Activated CD4-positive, alpha-beta T cell treated with anti-CD3 and anti-CD28 coated beads for 36 hours (primary cell): ENCODE measurements at places on chromosomes 11 and 22. TPM values are rescaled to one million over a fixed set of nuclear protein-coding genes. Genes with fewer than 3 reads are reported as not detected.

- H3K4me1 ChIP-seq: peaks cover 70% of the 10 kb centered on the region
- H3K36me3 ChIP-seq: peaks cover 16% of the 10 kb centered on the region
- H3K27ac ChIP-seq: peak overlapping the region; percentile 60
- DNase-seq: peak; percentile 35
- H3K4me3 ChIP-seq: no peak overlapping the region
Measured at GRCh38 chr11:118909619-118910308, 16.0 kb downstream of the BCL9L start.

DNA sequence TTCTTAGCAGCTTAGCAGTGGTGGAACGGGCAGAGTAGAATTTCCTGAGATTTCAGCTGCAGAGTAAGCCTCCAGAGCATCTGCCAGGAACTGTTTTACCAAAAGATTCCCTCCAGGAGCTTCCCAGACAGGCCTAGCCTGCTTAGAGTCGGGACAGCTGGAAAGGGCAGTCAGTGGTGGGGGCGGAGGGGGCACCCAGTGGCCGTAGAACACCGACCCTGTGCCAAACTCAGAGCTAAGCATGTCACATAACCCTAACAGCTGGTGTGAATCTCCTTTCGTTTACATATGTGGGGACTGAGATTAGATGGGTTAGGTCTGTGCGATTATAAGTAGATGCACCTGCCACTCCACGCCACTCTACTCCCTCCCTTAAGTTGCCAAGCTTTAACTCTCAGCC is 80.0 kb upstream of the CRTAM start:
- H3K4me1 ChIP-seq: peaks cover 44% of the 10 kb centered on the region
- no peak overlapping the region for H3K27ac ChIP-seq
- no peaks in the 10 kb centered on the region for H3K27me3 ChIP-seq
- no peaks in the 10 kb centered on the region for H3K36me3 ChIP-seq
- no peak overlapping the region for H3K4me3 ChIP-seq

DNA sequence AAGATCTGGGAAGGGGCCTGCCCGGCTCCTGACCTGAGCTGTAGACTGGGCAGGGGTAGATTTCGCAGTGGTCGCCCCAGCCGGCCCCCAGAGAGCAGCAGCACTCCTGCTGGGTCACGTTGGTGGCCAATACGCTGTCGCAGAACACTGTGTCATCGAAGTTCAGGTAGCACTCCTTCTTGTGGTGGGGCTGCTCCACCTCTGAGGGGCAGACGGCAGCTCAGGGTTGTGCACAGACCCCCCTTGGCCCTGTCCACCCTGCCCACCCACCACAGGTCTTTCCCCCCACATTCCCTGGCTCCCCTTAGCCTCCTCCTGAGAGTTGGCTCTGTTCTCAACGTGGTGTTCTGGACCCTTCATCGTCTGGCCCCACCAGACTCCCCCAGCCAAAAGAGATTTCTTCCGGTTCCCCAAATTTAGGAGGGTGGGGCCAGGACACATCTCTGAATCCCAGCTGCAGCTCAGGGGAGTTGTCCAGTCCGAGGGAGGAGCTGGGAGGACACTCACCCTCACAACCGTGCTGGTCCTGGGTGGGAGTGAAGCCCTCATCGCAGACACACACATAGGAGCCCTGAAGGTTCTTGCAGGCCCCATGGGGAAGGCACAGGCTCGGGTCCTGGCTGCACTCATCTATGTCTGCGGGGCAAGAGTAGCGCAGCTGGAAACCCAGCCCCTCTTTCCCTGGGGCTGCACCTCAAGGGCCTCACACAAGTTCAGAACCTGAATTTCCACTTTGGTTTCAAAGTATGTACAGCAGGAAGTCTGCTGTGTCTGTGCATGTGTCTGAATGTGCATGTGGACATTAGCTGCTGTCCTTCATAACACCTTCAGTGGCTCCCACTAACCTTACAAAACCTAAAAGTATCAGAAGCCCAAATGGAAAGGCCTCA is 16.5 kb downstream of the SCYL1 start:
- H3K4me1 ChIP-seq: peaks cover 22% of the 10 kb centered on the region
- no peak for DNase-seq
- peak overlapping the region; percentile 72 for H3K4me3 ChIP-seq

- peak overlapping the region; percentile 64 for H3K4me3 ChIP-seq
- H3K4me1 ChIP-seq: peaks cover 35% of the 10 kb centered on the region
- H3K27ac ChIP-seq: peak overlapping the region; percentile 92
- H3K36me3 ChIP-seq: no peaks in the 10 kb centered on the region
- no peaks in the 10 kb centered on the region for H3K27me3 ChIP-seq
Measured at GRCh38 chr11:64887757-64888405, 9.5 kb upstream of the EHD1 start.

DNA sequence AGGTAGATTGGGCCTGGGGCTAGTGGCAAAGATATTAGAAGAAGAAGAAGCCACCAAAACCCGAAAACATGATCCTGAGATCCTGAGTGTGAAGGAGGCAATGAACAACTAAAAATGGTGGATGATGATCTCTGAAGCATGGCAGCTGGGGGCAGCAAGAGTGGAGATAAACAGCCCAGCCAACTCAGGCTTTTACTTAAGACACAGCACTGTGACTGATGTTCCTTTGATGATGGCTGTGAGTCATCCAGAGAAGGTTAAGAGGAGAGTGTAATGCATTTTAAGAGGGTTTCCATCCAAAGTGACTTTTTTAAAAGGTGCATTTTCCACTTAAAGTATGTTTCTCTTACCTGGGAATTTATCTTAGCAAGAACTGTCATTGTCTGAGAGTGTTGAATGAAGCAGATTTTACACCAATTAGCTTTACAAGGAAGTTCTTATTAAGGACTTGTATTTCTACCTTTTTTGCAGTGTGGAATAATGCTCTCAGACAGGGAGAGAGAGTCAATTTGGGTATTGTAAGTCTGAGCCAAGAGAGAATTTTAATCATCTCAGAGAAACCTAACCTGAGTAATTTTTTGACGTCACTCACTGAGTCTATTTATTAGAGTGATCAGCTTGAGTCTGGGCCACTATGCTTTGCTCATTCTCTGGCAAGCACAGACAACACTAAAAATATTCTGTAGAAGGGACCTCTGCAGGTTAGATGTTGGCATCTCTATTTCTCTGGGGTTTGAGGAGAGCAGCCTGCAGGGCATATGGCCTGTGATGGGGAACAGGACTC is 14.1 kb upstream of the CALCB start:
- H3K36me3 ChIP-seq: no peaks in the 10 kb centered on the region
- DNase-seq: peak; percentile 44
- peaks cover 22% of the 10 kb centered on the region for H3K4me1 ChIP-seq

DNA sequence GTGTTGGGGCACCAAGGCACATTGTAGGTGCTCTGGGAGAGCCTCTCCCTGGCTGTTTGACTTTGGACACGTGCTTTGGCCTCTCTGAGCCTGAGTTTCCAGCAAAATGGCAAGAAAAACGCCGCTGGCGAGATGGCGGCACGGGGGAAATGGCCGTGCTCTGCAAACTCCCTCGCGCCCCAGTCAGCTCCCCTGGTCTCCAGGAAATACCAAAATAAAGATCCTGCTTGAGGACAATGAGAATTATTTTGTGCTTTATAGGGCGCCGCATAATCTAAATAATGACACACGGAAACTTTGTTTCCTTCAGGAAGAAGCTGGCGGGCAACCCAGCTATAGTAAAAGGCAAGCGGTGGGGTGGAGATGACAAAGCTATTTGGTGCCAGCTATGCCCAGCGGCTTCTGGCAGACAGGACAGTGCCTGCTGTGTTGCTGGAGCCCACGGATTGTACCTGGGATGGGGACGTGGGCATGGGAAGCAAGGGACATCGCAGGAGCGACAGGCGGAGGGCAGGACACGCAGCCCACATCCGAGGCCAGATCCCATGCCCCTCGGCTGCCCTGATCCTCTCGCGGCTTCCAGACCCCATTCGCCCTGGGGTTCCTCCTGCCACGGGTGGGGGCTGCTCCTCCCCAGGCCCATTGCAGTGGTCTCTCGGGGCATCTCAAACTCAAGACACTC is 26.3 kb upstream of the RFPL3 start:
- no peaks in the 10 kb centered on the region for H3K36me3 ChIP-seq
- H3K4me1 ChIP-seq: no peaks in the 10 kb centered on the region
- H3K4me3 ChIP-seq: no peak overlapping the region

DNA sequence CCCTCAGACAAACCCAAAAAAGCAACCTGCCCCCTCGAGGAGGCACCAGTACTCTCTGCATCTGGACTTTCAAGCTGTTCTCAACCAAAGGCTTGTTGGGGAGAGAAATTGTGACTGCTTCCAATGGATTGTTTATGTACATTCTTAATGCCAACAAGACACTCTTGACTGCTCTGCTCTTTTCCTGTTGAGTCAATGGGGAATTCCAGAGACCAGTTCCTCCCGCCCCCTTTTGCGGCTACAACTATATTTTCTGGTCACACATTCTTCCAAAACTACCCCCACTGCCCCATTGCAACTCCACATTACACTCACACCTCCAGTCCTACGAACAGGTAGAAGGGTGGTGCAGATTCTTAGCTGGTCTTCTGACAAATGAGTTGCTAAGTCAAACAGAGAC is 187.0 kb downstream of the DSCAML1 start:
- no peak overlapping the region for H3K4me3 ChIP-seq
- no peak overlapping the region for H3K27ac ChIP-seq
- peaks cover 10% of the 10 kb centered on the region for H3K27me3 ChIP-seq
- peaks cover 22% of the 10 kb centered on the region for H3K4me1 ChIP-seq
- DNase-seq: peak; percentile 53

GRCh38 chr22:27097933-27098332 is 440.5 kb downstream of the MIAT start:
- H3K27ac ChIP-seq: no peak overlapping the region
- DNase-seq: no peak
- H3K4me1 ChIP-seq: no peaks in the 10 kb centered on the region

DNA sequence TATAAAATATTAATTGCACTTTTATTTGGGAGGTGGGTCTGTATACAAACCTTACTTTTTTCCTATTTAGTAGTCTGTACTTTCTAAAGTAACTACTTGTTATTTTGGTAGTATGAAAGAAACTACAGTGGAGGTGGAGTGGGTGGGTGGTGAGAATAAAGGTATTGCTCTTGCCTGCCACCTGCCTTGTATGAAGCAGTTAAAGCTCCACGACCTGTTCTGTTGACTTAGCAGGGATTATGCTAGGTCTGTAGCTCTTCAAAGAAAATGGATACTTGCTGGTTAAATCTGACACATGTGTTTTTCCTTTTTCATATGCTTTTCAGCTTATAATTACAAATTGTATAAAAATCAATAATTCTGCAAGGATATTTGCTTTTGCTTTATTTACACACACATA is 111.9 kb downstream of the EHF start:
- H3K4me3 ChIP-seq: no peak overlapping the region
- DNase-seq: no peak
- no peaks in the 10 kb centered on the region for H3K36me3 ChIP-seq
- no peak overlapping the region for H3K27ac ChIP-seq
- H3K27me3 ChIP-seq: peaks cover 39% of the 10 kb centered on the region

DNA sequence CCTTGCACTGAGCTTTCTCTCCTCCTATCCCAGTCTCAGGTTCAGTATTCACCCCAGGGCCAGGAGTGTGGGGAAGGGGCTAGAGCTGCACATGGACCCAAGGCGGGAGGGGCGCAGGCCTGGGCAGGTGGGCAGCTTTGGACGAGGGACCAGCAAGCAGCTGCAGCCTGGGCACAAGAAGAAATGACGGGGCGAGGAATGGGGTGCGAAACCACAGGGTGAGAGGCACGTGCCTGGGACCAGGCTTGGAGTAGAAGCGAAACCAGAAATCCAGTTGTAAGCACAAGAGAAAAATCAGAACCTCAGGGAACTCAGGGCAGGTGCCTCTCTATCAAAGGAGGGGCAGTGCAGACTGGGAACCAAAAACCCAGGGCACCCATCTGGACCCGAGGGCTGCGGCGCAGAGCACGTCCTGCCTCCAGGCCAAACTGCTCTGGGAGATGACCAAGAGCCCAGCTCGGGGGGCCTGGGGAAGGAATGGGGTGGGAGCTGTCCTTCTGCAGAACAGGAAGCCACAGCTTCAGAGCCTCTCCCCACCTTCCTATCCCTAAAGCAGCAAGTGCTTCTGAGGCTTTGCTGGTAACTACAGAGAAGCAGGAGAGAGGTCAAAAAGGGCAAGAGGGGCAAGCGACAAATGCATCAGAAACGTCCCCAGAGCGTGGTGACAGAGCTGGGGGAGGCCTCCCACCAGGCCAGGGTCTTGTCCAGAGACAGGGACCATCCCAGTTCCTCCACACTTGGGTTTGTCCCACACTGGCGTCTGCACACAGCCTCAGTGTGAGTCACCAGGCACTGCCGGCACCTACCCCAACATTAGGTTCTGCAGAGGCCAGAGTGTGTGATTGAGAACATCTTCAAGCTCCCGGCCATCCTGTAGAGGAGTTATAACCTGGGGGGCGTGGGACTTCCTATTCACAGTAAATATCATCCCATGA is 18.3 kb upstream of the TMPRSS4 start:
- H3K4me1 ChIP-seq: no peaks in the 10 kb centered on the region
- H3K36me3 ChIP-seq: no peaks in the 10 kb centered on the region
- no peak for DNase-seq
- peaks cover 5% of the 10 kb centered on the region for H3K27me3 ChIP-seq
- no peak overlapping the region for H3K27ac ChIP-seq

- H3K27ac ChIP-seq: no peak overlapping the region
- no peaks in the 10 kb centered on the region for H3K36me3 ChIP-seq
- peaks cover 3% of the 10 kb centered on the region for H3K27me3 ChIP-seq
- no peak for DNase-seq
- H3K4me3 ChIP-seq: no peak overlapping the region
- H3K4me1 ChIP-seq: no peaks in the 10 kb centered on the region
Measured at GRCh38 chr11:43135966-43136534, 175.7 kb upstream of the API5 start.

GRCh38 chr11:16346975-16347374 is 9.4 kb downstream of the SOX6 start:
- H3K27me3 ChIP-seq: no peaks in the 10 kb centered on the region
- no peak overlapping the region for H3K4me3 ChIP-seq
- DNase-seq: no peak

DNA sequence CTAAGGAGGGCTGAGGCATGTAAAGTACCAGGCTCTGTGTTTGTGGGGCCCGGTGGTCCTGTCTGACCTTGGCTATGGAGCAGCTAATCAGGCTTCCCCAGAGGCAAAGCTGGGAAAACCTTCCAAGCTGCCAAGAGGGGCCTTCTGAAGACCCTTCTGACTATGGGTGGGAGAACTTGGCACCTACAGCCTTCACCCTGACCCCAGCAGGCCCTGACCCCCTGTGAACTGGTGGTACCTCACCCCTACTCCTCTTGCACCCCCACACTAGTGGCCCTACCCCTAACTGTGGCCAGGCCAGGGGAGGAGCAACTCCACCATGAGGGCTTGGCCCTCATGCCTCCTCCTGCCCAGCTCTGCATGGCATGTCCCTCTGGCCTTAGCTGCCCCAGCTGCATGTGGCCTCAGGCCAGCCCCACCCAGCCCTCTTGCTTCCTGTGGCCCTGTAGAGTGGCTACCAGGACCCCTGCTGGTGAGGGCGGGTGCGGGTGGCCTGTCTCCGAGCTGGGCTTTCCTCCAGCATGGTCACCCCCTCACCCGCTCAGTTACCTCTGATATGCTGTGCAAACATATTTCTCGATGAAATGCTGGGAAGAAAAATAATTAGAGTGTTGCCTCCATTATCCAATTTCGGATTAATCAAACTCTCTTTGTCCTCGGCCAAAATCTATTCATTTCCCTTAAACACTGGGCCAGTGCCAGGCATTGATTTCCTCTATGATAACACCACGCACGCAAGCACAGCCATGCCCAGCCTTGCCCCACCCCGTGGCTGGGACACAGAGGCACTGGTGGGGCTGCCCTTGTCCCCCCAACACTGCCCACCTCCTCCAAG is 7.5 kb downstream of the GNAZ start:
- H3K27ac ChIP-seq: no peak overlapping the region
- H3K27me3 ChIP-seq: peaks cover 4% of the 10 kb centered on the region
- peaks cover 3% of the 10 kb centered on the region for H3K4me1 ChIP-seq
- DNase-seq: no peak

Gene PPP6R3
- 110 TPM for total RNA-seq

Gene SYT7
- not detected for total RNA-seq

Gene KCNE3
- total RNA-seq: not detected
